ENCODE measurements at places on chromosomes 12 and 14.

- no peak for DNase-seq
Measured at GRCh38 chr14:74685056-74685455, 27.8 kb downstream of the AREL1 start.

- peak; percentile 64 for DNase-seq
Measured at GRCh38 chr14:80003138-80003537, 208.2 kb downstream of the DIO2 start.

DNA sequence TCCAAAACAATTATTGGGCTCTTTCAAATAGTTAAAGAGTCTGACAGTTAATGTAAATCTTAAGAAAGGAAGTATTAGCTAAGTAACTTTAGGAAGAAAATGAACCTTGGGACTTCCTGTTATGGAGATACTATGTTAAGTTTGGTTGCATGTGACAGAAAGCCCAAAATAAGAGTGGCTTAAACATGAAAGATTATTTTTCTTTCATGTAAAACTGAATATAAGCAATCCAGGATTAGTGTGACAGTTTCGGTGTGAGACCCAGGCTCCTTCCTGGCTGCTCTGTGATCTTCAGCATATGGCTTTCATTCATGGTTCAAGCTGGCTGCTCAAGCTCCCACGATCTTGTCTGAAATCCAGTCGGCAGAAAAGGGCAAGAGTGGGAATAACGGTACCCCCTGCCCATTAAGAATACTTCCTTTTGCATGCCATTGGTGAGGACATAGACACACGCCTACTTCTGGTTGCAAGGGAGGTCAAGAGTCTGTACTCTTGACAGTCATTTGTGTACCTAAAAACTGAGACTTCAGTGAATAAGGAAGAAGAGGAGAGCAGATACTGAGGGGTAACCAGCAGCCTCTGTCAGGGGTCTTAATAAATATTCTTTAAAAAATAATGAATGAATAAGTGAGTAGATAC is 2.2 kb upstream of the RPAP3 start:
- DNase-seq = no peak

DNA sequence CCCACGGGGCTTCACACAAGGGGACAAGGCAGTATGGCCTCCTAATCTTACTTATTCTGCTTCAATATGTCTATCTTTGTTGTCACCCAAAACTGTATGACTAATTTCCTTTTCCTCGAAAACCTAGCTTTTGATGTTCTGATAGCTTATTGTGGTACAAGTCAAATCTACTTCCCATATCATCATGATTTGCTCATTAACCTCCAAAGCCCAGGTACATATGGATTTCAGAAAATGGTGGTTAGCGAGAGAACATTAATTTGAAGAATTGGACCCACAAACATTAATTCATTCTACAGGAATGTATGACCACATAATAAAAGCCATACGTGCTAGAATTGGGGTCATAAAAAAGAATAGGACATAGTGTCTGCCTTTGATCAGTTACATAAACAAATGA is 412.5 kb downstream of the CCDC91 start:
- DNase-seq = peak; percentile 67

DNA sequence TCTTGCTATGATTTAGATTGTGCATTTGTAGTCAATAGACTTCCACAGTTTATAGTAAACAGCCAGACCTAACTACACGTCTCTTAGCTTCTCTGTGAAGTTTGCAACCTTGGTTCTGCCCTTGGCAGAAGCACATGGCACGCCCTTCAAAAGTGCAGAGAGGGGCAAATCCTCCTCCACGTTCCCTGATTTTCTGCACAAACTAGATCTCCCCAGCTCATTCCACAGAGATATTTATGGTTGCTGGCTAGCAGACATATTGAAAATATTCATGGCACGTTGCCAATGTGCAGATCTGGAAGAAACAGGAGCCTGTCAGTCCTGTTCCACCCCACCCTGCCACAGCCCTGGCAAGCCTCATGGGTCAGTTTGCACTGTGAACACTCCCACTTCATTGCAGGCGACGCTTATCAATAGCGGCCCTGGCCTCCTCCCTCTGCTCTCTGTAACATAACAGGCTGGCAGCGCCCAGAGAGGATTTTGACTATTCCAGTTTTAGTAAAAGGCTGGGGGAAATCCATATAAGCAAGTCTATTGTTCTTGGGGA is 6.5 kb upstream of the LGALS3 start:
- DNase-seq = peak; percentile 49

GRCh38 chr12:111359231-111359913 is 9.5 kb downstream of the PHETA1 start:
- no peak for DNase-seq

- DNase-seq = no peak
Measured at GRCh38 chr14:104597576-104597975, 7.0 kb downstream of the TMEM179 start.

- DNase-seq = no peak
Measured at GRCh38 chr14:54105406-54105805, 148.8 kb upstream of the BMP4 start.

DNA sequence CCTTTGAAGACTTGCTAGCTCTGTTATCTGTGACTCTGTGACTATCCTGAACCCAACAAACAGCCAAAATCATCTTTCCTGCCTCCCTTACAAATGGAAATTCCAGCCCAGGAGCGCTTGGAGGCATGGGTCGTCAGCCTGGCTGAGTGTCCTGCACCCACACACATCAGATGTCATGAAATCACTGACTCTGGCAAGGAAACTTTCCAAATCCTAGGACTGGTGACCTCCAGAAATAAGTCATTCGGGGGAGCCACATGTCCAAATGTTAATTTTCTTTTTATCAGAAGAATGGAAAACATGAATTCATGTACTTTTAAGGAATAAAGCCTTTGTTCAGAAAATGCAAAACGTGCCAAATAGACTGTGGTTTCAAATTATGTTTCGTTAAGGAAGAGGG is 96.3 kb upstream of the EVL start:
- DNase-seq = peak; percentile 80

- peak; percentile 71 for DNase-seq
Measured at GRCh38 chr12:57887631-57888408, 41.3 kb upstream of the CTDSP2 start.

All from fibroblast of skin of abdomen (primary cell).